NCI-H146 (cell line): ENCODE measurements at places on chromosomes 5 and 9.

- DNase-seq: no peak
Observed at GRCh38 chr9:23907343-23907742, 81.3 kb upstream of the ELAVL2 start.

GRCh38 chr5:75200776-75201175 is 35.9 kb downstream of the ANKRD31 start:
- no peak for DNase-seq

DNA sequence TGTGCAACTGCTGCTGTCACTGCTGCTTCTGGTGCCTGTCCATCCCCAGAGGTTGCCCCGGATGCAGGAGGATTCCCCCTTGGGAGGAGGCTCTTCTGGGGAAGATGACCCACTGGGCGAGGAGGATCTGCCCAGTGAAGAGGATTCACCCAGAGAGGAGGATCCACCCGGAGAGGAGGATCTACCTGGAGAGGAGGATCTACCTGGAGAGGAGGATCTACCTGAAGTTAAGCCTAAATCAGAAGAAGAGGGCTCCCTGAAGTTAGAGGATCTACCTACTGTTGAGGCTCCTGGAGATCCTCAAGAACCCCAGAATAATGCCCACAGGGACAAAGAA is 265 bp downstream of the CA9 start:
- DNase-seq: no peak

- DNase-seq: no peak
Observed at GRCh38 chr5:39998518-39998917, 573.7 kb upstream of the DAB2 start.

- DNase-seq: no peak
Observed at GRCh38 chr9:98222885-98223691, 30.7 kb upstream of the CORO2A start.

DNA sequence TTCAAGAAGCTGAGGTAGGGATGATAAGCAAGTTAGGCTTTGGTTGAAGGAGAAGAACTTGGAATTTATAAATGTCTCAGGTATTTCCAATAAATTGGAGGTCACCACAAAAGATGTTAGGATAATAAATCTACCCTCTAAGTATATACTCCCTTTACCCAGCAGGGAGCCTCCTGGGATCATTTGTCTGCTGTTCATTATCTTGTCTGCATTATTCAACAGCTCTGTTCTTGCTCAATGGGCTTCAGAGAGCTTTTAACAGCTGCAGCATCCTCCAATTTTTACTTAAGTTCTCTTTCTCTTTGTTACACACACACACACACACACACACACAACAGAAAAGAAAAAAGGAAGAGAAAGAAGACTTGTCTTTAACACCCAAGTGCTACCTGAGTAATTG is 51.7 kb upstream of the VPS13A start:
- peak; percentile 41 for DNase-seq

- DNase-seq: no peak
Observed at GRCh38 chr5:66932457-66932856, 264.1 kb downstream of the CD180 start.

- DNase-seq: peak; percentile 76
Observed at GRCh38 chr5:177496727-177497291, 595 bp downstream of the PDLIM7 start.

- DNase-seq: no peak
Observed at GRCh38 chr9:4689687-4690104, 10.3 kb downstream of the CDC37L1 start.

- DNase-seq: peak; percentile 4
Observed at GRCh38 chr5:50711280-50711679, 44.8 kb downstream of the PARP8 start.

DNA sequence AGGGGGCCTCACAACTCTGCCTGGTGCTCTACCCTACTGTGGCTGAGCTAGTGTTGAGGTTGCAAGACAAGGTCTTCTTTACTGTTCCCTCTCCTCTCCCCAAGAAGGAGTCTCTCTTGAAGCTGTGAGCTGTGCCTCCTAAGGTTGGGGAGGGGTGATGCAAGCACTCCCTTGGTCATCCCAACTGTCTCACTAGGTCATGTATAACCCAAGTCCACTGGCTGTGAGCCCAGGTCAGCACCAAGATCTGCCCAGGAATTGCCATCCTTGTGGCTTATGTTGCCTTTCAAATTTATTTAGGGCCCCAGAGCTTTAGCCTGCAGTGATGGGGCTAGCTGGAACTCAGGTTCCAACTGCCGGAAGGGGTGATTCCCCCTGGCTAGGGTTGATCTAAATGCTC is 10.3 kb upstream of the YTHDC2 start:
- DNase-seq: no peak

DNA sequence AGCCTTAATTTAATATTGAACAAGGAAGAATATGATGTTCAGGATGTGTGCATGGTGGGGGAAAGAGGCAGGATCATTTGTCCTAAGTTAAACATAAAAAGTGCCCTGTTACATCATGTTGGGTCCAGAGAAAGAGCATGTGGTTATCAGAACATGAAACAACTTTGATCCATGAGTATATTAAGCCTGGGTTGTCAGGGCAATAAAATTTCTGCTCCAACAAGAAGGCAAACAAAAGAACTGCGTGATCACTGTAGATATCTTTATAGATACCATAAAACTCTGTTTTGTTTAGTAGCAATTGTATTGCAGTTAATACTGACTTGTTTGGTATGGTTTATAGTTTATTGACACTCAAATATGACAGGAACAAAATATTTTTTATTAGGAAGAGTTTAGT is 35.2 kb downstream of the PCA3 start:
- no peak for DNase-seq

DNA sequence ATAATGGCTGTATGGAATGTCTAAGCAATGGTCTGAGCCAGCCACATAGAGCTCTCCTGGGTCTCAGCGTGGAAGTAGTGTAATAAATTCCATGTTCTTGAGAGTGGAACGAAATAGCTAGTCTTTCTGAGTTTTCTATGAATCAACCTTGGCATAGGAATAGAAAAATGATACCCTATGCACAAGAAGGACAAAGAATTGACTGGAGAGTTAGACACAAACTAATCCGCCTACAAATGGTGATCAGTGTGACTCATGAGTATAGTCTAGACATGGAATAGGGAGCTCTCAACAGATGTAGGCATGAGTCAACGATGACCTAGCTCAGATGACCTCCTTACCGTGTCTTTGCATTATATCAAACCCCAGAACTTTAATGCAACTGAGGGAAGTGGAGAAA is 256.8 kb upstream of the GRIN3A start:
- DNase-seq: no peak

DNA sequence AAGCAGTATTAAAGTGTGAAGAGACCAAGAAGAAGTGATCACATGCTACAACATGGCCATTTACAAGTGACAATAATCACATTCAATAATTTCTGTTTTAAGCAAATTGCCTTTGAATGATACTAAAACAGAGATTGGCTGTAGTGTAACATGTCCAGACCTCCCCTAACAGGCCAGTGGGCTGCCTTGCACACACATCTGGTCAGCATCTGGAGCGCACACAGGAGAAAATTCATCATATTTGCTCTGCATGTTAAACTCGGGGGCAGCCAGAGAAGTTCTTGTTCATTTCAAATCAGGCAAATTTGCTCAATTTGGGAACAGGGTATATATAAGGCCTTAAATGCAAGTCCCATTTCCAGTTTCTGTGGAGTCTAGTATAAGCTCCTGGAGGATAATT is 111.1 kb upstream of the FBXL7 start:
- no peak for DNase-seq

- DNase-seq: no peak
Observed at GRCh38 chr9:125821078-125821477, 73.9 kb downstream of the PBX3 start.

DNA sequence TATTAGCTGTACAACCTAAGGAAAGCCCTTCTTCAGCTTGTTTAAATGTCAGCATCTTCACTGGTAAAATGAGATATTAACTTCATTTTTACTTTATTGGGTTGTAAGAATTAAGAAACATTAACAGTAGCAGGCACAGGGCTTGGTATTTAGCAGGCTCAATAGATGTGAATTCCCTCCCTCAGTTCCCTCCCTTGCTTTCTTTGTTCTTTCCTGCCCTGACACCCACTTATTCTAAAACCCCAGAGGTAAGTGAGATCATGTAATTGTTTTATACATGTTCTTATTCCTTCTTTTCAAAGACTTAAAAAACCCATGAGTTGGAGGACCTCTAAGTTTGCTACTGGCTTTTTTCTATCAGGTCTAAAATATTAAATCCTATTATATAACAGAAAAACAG is 73.3 kb upstream of the IFNK start:
- DNase-seq: no peak
